Sciatic nerve (tissue), 2 donors: ENCODE measurements at places on chromosomes 6 and 20. TPM values are rescaled to one million over a fixed set of nuclear protein-coding genes. Genes with fewer than 3 reads are reported as not detected.

DNA sequence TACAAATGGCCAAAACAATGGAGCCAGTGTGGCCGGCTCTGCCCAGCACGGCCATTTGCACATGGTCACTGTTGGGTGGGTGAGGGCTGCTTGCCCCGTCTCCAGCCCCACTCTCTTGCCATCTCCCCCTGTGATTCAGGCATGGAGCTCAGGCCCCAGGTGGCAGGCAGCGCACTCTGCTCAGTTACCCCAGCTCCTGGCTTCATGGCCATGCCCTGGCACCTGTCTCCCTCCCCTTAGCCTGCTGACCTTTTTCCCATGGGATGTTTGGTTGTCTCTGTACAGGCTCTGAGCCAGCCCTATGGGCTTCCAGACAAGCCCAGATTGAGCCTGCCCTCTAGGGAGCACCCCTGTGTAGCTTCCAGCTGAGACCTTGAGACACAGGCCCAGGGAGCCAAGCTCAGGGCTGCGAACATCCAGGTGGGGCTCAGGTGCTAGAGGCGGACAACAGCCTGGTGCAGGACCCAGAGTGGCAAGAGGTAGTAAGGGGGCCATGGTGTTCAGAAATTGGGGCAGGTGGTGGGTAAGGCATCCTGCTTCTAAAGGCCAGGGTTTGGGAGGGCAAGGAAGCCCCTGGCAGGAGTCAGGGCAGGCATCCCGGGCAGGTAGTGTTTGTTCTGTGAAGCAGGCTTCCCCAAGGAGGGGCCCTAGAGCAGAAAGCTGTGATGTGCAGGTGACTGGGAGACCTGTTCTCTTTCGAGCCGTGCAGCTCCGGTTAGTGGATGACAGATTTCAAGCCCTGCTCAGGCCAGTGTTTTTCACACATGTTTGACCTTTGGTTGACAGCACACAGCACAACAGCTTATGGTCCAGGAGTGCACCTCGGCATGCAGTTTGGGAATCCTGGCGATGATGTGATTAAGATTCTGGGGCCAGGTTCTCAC, 17.7 kb downstream of the SYNJ2 start:
- no peak for DNase-seq

Gene MSH5
- 21.2 TPM for total RNA-seq

DNA sequence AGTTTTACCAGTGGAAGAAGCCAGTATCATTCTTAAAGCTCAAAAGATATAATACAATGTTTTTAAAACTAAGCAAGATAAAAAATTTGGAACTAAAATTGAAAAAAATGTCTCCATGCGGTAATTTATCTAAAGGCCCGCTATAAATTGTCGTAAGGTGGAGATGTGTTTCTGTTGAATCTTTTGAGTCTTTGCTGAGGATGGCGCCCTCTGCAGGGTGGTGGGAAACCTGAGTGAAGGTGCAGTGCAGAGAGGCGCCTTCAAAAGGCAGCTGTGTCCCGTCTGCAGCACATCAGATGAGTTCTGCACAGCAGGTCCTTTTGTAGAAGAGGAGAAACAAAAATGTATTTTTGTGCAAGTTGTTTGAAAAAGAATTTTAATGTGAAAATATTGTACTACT, 29.4 kb upstream of the KIF25 start:
- no peak for DNase-seq

GRCh38 chr20:58797371-58798338, 53.0 kb downstream of the GNAS-AS1 start:
- DNase-seq: no peak

Gene GINS1
- 1.4 TPM for total RNA-seq
